ENCODE measurements at places on chromosomes 12 and 14. TPM values are rescaled to one million over a fixed set of nuclear protein-coding genes. Genes with fewer than 3 reads are reported as not detected.

GRCh38 chr12:65004270-65004669 is 116.8 kb downstream of the WIF1 start:
- no peak for DNase-seq

Gene SLC6A15
- total RNA-seq: 0.15 TPM

Gene LRRC43
- total RNA-seq: 1.1 TPM

DNA sequence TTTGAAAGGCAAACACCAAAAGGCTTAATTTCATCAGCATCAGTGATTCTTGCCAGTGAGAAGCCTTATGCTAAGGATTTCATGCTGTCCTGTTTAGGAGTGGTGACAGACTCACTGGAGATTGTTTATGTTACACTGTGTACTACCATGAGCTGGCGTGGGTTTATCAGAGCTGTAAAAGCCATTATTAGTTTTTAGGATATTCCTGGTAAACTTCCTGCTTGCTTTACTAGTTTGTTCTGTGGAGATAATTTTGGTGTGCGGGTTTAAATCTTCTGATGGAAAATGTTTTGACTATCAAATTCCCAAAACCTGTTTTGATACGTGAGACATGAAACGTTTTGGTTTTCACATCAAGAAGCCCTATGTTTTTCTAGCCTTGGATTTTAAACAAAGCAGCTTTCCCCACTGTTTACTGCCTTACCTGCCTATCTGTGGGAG is 15.2 kb downstream of the PPFIBP1 start:
- no peak for DNase-seq

Gene HHIPL1
- total RNA-seq: 2.1 TPM

DNA sequence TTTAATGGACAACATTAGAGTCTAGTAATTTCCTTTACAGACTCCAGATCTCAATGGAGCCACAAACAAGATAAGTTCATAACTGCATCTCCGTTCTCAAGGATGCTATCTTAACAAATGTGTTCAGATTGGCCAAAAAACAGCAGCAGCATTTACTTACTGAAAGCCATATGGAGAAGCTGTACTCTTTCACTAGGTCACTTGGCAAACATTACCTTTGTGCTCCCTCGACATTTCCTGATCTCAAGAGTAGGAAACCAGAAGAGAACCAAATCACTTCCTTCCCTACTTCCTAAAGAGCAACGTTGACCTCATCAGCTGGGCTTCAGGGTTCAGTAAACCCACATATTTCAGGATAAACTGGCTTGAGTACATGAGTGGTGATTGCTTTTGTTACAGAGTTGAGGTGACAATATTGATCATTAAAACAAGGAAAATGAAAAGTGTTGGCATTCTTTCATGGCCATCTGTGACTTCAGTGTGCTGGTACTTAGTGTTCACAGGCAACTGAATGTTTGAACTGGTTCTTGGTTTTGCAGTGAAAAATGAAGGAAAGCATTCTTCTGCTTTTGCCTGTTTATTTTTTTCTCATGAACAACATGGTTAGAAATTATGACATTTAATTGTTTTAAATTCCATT is 449.6 kb downstream of the TMEM117 start:
- DNase-seq: no peak

DNA sequence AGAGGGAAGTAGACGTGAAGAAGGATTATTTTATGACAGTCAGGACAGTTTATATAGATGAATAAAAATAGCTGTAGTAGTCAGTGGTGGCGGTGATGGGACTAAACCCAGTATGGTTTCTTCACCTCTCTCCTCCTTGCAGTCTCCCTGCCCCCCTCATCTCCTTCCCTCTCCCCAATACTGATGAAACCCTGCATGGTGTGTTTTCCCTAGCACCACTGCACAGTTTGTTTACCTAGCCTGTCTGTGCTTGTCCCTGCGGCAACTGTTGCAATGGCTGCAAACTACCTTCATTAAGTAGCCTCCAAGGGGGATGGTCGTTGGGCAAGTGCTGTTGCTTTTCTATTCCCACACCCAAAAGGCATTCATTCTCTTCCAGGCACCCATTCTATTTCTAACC is 14.7 kb downstream of the PCBP2 start:
- no peak for DNase-seq

DNA sequence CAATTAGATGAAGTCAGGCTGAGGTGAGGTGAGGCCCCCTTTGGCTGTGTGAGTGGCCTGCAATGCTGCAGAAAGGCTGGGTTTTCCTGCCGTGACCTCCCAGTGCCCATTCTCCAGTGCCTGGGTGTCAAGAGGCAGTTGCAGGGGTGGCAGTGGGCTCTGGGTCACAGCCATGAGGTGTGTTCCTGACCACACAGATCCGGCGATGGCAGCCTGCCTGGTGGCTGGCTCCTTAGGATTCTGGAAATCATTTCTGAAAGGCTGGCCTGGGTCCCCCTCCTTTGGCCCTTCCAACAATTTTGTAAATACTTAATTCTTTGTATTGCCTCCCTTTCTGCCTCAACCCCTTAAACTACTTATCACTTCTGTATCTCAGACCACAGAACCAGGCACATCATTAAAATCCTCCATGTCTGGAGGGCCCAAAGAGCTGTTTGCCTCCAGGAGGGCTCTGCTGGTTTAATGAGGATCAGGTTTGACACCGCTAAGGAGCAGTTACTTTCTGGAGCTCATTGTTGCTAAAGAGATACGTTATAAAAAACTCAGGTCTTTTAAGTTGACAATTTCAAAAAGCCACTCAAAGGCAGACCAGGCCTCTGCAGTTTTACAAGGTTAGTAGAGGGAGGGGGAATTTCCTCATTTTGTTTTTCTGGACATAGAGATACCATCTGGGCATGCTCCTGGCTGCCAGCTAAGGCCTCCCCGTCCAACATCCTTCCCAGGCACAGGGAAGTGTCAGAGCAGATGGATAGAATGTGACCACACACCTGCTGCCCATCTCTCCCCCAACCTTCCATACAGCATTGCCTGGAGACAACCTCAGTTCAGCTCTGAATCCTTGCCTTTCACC is 204.4 kb downstream of the FOXN3 start:
- no peak for DNase-seq

Gene PLEK2
- 0.52 TPM for total RNA-seq

GRCh38 chr12:48482198-48482597 is at the start of gene C12orf54:
Gene C12orf54 (plus strand): TSS chr12:48482498. CDS start chr12:48483297, 799 bp downstream.
- no peak for DNase-seq

Gene PAX9
- total RNA-seq: not detected

DNA sequence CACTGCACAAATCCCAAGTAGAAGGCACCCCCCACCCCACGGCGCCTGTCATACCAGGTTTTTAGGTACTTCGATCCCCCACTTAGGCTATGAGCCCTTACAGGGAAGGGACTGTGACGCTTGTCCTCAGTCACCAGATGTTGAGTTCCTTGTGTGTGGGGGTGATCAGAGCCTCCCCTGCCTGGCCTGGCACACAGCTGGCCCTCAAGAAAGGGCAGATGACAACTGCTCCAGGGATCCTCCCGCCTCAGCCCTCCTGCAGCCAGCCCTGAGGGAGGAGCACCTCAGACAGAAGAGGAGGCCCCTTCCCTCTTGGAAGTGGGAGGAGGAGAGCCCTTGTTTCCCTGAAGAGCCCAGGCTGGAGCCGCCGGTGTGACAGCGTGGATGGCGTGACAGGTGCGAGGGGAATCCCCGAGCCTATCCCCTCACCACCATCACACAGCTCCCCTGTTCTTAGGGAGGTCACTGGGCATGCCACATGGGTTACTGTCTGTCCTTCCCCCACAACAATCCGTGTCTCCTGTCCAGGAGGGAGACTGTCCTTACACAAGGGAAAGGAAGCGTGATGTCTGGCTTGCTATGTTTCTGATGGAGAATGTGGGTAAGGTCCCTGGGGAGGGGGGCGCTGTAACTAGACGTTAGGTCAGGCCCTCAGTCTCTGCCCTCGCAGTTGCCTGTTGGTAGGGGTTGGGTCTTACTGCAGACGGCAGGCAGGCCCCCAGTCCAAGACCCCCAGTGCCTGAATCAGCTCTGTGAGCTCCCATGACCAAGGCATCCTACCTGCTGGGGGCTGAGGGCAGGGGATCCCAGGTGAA is 31.4 kb downstream of the P2RX4 start:
- peak; percentile 60 for DNase-seq

Gene DIO3
- total RNA-seq: 5.6 TPM

GRCh38 chr14:40003773-40004172 is 571.5 kb upstream of the FBXO33 start:
- no peak for DNase-seq

DNA sequence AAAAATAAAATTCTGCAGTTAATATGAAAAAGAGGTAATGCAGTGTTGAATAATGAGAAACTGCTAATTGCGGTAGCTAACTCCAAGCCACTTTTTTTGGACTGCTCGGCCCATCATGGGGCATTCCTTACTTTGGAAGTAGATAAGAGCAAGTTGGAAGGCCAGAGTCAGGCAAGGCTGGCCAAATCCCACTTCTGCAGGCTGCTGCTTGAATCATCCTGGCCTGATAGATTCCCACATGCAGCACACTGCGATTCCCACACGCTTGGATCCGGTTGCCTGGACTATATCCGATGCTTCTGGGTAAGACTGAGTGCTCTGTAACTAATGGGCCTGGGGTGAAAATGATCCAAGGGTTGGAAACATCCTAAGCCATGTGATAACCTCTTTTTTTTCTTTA is 10.6 kb downstream of the EIF2B2 start:
- no peak for DNase-seq

DNA sequence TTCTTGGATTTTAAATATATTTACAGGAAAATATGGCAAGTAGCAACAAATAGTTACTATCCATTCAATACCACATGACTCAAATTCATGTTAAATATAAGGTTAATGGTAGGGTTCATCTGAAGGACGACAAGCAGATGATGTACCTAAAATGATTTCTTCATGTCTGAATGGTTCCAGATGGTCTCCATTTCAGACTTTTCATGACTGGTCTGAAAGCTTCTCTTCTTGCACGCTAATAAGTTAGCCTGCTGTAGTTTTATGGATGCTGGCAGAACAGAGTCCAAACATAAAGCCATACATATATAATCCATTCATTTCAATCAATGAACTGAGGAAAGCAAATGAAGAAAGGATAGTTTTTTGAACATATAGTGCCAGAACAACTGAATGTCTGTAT is 257.0 kb upstream of the MGAT4C start:
- no peak for DNase-seq

GRCh38 chr14:104352493-104353220 is 214.3 kb downstream of the KIF26A start:
- no peak for DNase-seq

Gene CLEC4A
- 2.8 TPM for total RNA-seq

Gene CPM
- 37.9 TPM for total RNA-seq

DNA sequence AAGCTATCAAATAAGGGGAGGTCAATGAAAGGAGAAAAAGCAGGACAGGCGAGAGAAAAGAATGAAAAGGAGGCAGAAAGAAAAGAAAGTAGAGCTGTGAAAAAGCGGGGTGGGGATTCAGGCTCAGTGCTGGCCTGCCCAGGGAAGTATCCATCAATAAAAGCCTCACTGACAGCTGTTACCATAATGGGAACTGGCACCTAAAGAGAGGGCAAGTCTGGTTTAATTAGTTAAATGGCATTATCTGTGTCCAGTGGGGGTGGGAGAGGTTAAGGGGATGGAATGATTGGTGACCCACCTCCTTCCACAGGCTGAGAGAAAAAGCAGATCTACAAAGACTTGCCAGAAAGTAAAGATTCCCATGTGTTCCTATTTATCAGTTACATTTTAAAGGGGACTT is 7.4 kb downstream of the SALL2 start:
- DNase-seq: no peak

GRCh38 chr14:101034986-101035385 is 131.5 kb upstream of the RTL1 start:
- DNase-seq: no peak

Data from ovary (tissue), 10 donors.